ENCODE measurements at places on chromosomes 16 and 17.
A peak's percentile ranks its signal among the peaks of the same experiment; 100 is the strongest.

- no peak for DNase-seq
Observed at GRCh38 chr16:353404-354290, 1.1 kb upstream of the AXIN1 start.

DNA sequence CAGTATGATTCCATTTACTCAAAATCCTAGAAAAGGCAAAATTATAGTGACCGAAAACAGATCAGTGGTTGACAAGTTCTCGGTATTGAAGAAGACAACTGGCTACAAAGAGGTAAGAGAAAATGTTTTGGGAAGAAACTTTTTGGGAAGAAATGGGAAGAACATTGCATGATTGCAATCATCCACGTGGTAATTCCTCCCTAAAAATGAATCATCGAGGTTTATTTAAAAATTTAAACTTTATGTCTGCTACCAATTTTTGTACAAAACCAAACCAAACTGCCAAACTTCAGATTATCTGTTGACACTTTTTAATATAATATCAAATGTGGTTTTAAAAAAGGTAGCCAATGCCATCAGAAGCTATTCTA lies 8.1 kb downstream of the SMURF2 start:
- no peak for DNase-seq

GRCh38 chr17:80825471-80826345 lies 165.9 kb upstream of the CHMP6 start:
- DNase-seq: no peak

- no peak for DNase-seq
Observed at GRCh38 chr17:80883831-80884735, 107.6 kb upstream of the CHMP6 start.

DNA sequence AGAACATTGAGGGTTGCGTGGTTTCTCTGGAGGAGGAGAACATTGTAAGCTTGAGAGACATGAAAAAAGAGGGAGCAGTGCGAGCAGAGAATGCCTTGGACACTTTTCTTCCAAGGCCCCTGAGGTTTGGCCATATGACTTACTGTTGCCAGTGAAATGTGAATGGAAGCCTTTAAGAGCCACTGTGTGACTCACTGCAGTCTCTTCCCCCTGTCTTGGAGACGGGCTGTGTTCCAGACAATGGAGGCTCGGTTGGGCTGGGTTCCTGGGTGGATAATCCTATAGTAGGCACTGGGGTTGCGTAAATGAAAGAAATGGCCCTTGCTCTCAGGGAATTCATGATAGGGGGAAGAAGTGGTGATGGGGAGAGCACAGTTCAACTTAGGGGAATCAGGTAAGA lies 75.5 kb downstream of the SHISA9 start:
- no peak for DNase-seq

DNA sequence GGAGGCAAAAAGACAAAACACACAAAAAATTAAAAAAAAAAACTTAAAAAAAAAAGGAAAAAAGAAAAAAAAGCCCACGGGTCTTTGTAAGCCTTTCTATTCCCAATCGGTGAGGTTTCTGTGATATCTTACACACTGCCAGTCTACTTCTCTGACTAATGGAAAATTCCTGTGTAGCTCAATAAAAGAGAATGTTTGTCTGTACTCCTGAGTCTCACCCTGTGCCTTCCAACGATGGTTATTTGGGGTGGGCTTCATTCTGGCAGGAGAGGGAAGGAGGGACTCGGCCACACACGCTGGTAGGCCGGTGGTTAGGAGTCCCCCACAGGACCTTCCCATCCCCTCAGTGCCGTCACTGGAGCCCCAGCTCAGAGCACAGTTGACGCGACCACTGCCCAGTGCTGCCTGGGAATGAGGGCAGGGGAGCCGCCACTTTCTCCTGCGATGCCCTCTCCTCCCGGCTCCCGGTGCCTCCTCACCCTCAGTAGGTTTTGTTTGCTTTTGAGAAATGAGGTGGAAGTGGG lies 68.0 kb downstream of the AMFR start:
- DNase-seq: no peak

- DNase-seq: no peak
Observed at GRCh38 chr16:87241137-87241771, 75.9 kb downstream of the C16orf95 start.

DNA sequence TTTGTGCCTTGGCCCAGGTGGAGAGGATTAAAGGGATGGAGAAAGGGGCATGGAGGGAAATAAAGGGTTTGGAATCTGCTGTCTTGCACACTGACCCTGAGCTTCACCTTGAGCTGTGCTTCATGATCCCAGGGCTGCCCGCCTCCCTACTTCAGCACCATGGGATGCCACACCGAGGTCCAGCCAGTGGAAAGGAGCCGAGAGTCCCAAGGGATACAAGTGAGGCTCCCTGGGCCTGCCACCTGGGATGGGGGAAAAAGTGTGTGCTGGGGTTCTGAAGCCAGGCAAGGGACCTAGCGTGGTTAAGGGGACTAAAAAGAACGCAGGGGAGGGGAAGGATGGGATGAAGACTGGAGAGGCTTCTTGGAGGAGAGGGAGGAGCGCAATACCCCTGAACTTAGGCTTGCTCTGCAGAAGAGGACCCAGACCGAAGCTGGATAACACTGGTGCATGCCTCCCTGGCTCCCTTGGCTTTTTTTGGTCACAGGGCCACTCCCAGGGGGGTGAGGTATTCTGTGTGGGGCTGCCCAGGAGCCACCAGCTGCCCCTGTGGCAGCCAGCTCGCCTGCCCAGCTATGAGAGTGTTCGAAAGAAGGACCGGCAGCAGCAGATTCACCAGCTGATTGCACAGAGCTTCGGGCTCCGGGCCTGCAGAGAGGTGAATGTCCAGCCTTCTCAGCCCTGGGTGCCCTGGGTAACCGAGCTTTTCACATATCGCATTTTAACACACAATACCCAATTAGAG lies 7.2 kb downstream of the MRPL27 start:
- no peak for DNase-seq

- no peak for DNase-seq
Observed at GRCh38 chr17:52048137-52048898, 110.2 kb downstream of the CA10 start.

DNA sequence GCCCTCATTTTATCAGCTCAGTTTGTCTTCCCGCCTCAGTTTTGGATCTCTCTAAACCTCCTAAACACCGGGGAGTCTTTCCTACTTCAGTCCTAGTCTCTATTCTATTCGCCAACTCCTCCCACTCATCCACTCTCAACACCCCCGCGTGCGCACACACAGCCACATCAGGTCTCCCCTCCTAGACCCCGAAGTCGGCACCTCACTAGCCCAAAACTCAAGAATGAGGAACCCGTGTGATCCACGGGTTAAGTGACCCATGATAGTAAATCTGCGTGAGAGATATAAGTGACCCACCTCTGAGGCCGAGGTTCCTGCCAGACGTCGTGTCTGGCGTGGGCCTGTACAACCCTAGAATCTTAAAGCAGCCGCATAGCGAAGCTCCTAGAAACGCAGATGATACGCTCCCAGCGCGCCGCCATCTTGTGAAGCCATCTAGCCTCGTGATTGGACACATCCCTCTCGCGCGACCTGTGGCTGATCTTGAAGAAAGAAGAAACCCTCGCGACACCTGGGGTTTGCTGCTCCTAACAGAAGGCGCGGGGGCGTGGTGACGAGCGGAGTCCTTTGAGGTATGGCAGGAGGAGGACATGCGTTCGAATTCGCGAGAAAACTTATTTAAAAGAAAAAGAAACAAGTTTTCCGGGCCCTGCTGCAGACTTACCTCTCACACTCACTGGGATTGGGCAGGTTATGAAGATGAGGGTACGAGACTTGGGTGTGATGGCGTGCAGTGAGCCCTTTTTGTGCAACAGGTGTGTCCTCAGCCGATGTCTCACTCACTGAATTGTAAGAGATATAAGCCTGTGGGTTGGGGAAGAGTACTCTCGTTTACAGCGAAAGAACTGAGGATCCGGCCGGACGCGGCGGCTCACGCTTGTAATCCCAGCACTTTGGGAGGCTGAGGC lies at the start of gene METTL16:
METTL16 (minus strand) TSS at position 427 of the 908 bp plus-strand sequence. CDS start 9,557 bp downstream, outside the sequence.
- DNase-seq: peak; percentile 98

- DNase-seq: no peak
Observed at GRCh38 chr17:80362428-80363119, 52.4 kb upstream of the ENDOV start.

DNA sequence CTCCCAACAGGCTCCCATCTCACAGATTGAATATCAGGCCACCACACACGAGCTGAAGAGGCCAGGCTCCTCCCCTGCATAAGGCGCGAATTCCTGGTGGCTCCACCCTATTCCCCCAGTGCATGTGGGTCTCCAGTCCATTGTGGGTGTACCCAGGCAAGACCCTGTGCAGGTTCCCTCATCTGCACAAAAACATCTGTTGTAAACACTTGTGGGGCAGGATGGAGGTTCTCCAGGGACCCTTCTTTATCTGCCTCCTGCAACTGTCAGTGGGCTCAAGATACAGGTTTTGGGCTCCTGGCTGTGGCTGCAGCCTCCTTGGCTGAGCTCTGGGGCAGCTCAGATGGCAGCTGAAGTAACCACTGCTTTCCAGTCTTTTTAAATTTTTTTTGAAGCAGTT lies 17.6 kb upstream of the LGALS9 start:
- no peak for DNase-seq

- DNase-seq: no peak
Observed at GRCh38 chr17:79038545-79039135, 14.7 kb downstream of the C1QTNF1 start.

GRCh38 chr16:85169333-85170065 lies 57.2 kb upstream of the CIBAR2 start:
- DNase-seq: no peak

- no peak for DNase-seq
Observed at GRCh38 chr16:5932906-5933305, 835.3 kb upstream of the EEF2KMT start.

- no peak for DNase-seq
Observed at GRCh38 chr17:45895304-45895968, 1.1 kb downstream of the MAPT start.

DNA sequence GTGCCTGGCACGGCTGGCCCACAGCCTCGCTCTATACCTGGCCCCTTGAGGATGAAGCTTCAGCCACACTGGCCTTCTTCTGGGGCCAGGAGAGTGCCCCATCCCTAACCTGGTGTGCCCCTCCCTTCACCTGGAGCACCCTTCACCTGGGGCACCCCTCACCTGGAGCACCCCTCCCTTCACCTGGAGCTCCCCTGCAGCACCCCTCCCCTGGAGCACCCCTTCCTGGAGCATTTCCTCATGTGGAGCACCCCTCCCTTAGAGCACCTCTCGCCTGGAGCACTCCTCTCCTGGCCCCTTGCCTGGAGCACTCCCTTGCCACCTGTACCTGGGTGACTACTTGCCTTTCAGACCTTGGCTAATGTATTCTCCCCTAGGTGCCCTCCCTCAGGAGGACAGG lies 2.4 kb upstream of the FBXL16 start:
- no peak for DNase-seq

DNA sequence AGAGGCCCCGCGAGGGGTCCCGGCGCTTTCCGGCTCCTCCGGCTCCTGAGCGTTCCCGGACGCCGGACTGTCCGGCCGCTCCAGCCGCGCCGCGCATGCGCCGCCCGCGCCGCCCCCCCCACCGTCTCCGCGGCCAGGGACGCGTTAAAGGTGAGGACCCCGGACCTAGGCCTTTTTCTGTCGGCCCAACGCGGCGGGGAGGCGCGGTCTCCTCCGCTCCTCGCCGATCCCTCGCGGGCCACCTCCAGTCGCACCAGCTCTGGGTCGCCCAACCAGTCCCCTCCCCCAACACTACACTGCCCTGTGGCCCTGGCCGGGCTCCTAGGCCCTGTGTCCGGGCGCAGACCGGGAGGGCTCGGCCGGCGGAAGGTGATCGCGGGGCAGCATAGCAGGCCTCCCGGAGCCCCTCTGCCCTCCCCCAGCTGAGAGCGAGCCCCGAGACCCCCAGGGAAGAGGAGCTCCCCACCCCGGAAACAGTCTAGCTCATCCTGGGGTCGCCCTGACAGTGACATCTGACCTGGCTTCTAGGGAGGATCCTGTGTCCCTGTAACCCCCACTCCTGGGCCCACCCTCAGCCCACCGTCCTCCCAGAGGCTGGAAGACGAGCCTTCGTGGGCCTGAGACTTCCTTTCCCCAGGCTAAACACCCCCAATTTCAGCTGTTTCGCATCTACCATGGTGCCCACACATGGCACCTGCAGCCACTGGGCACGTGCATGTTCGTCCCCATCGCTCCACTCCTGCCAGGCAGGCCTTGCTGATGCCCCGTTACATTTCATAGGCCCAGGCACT lies 14.7 kb upstream of the BCAR1 start:
- no peak for DNase-seq

DNA sequence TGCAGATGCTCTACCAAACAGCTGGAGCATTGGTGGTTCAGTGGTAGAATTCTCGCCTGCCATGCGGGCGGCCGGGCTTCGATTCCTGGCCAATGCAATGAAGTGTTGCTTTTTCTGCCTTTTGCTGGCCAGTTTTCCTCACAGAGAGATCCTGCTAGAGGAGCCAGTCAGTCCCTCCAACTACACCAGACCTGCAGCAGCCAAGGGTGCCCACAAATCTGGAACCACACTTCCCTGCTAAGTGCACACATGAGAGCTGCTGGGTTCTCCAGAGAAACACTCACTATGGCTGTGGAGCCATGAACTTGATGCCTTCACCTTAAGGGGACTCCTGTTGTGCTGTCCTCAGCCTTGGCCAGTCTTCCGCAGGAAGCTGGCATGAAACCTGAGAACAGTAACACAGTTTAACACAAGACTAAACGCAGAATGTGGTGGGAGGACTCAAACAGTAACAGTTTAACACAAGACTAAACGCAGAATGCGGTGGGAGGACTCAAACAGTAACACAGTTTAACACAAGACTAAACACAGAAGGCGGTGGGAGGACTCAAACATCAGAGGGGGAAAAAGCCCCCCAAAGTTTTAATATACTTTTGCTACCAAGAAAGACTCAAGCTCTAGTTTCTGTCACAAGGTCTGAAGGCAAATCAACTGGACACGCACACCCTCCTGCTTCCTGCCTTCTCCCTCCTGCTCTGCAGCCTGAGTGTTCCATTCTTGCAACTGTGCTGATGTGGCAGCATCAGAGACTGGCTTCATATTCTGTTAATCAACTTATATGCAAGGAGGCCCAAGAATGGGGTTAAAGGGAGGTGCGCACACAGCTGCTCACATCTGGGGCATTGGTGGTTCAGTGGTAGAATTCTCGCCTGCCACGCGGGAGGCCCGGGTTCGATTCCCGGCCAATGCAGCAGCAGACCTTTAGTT lies 12.0 kb downstream of the VAC14 start:
- no peak for DNase-seq

DNA sequence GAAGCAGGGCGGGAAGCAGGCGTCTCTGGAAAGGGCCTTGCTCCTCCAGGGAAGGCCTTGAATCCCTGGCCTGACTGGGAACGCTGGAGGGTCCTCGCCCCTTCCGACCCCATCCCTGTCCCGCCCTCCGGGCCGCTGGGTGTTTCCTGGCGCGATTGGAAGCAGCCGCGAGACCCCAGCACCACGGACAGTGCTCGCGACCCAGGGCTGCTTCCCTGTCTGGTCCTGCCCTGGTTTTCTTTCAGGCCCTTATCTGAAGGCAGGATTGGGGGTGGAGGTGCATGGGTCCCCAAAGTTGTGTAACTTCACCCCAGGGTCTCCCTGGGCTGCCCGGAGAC lies 2.1 kb downstream of the MGAT5B start:
- no peak for DNase-seq
